Fibroblast of lung (primary cell): ENCODE measurements at places on chromosomes 4 and X. TPM values are rescaled to one million over a fixed set of nuclear protein-coding genes. Genes with fewer than 3 reads are reported as not detected.

The SNCA gene
- 0.95 and 5.6 TPM in 2 replicates for polyA plus RNA-seq

DNA sequence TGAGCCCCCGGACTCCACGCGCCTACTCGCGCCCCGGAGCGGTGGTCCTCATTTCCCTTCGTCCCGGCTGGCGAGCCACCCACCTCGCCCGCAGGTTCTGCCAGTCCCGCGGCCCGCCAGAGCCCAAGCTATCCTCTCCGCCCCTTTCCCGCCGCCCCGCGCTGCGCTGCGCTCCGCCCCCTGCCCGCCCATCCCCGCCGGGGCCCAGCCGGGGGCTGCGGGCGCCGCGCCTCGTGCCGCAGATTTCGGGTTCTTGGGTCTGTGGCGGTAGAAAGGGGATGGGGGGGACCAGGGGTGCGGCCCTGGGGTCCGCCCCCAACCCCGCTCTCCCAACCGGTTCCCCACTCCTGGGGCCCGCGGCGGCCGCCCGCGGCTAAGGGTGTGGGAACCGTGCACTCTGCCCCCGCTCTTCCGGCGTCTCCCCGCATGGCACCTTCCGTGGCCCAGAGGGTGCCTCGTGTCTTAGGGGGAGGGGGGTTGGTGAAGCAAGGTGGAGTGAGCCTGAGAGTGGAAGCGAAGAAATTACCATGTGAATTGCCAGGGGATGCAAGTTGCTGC lies 650.8 kb upstream of the DIPK2B start:
- no peaks in the 10 kb centered on the region for H3K36me3 ChIP-seq
- H3K27me3 ChIP-seq, result no peaks in the 10 kb centered on the region
- H3K27ac ChIP-seq, result peak overlapping the region; percentile 37
- no peaks in the 10 kb centered on the region for H3K4me1 ChIP-seq
- H3K4me3 ChIP-seq, result peak overlapping the region; percentile 55

The RBM47 gene
- polyA plus RNA-seq, result 0.14 and 0.73 TPM in 2 replicates

The NUDT10 gene
- polyA plus RNA-seq, result 0.28 and 3.7 TPM in 2 replicates

The BCAP31 gene
- 94.0 and 114 TPM in 2 replicates for polyA plus RNA-seq

GRCh38 chr4:98092833-98093439 lies 50.3 kb downstream of the STPG2 start:
- H3K27me3 ChIP-seq, result no peaks in the 10 kb centered on the region
- no peaks in the 10 kb centered on the region for H3K4me1 ChIP-seq
- no peak overlapping the region for H3K27ac ChIP-seq

The GATA1 gene
- polyA plus RNA-seq, result 0.07 TPM in 1 of 2 replicates, not detected in the other

DNA sequence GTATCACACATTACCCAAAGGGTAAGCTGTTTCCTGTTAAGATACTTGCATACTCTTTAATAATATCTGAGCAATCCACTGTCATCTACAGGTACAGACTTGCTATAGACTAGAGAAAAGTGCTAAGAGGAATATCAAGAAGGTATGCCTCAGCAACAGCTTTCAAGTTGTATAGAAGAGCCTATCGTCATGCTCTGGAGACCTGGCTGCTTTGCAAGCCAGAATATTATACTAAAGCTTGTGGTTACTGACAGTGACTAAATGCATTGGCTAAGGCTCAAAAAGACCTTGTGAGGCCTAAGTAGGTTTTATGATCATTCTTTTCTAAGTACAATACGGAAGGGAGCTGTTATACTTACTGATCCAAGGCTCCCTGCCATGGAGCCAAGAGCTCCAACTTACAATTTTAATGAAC lies 11.3 kb downstream of the LAMP2 start:
- peak; percentile 76 for DNase-seq
- no peak overlapping the region for H3K4me3 ChIP-seq
- no peaks in the 10 kb centered on the region for H3K4me1 ChIP-seq
- H3K36me3 ChIP-seq, result no peaks in the 10 kb centered on the region
- no peak overlapping the region for H3K27ac ChIP-seq

DNA sequence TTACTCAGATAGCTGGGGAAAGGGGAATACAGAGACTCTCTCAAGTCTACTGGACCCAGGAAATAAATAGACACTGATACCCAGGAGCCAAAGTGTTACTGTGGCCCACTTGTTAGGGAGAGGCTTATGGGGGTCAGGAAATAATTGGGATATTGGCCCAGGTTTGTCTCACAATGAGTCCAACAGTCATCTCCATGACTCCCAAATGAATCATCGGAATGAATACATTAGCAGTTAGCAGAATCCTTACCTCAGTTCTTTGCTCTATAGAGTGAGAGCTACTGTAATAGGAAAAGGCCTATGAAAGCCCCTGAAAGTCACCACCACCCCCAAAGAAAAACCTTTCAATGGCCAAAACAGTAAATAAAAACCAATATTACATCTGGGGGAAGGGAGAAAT lies 42.4 kb upstream of the ARHGEF6 start:
- H3K27me3 ChIP-seq, result no peaks in the 10 kb centered on the region
- no peaks in the 10 kb centered on the region for H3K4me1 ChIP-seq

- H3K36me3 ChIP-seq, result no peaks in the 10 kb centered on the region
- no peak for DNase-seq
- no peaks in the 10 kb centered on the region for H3K27me3 ChIP-seq
- no peaks in the 10 kb centered on the region for H3K4me1 ChIP-seq
- no peak overlapping the region for H3K27ac ChIP-seq
- no peak overlapping the region for H3K4me3 ChIP-seq
Measured at GRCh38 chrX:129006491-129006890, 516.8 kb downstream of the SMARCA1 start.

The ARHGAP6 gene
- 5.9 and 11.5 TPM in 2 replicates for polyA plus RNA-seq

GRCh38 chrX:108811891-108812290 lies 75.5 kb upstream of the IRS4 start:
- H3K4me1 ChIP-seq, result no peaks in the 10 kb centered on the region
- no peak overlapping the region for H3K4me3 ChIP-seq
- H3K27ac ChIP-seq, result no peak overlapping the region
- DNase-seq, result no peak

DNA sequence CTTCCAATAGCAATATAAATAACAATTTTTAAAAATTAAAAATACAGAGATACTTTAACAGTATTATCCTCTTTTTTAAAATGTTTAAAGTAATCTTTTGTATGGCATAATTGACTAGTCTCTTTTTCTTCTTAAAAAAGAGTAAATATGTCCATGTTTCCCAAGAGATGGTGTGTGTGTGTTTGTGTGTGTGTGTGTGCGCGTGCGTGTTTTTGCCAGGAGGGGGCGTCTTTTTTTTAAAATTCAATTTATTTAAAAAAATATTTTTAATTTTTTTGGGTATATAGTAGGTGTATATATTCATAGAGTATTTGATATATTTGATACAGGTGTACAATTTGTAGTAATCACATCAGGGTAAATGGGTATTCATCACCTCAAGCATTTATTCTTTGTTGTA lies 1073.7 kb downstream of the PCDH7 start:
- no peak overlapping the region for H3K27ac ChIP-seq
- no peaks in the 10 kb centered on the region for H3K4me1 ChIP-seq
- H3K27me3 ChIP-seq, result no peaks in the 10 kb centered on the region
- H3K36me3 ChIP-seq, result no peaks in the 10 kb centered on the region
- DNase-seq, result peak; percentile 7
- no peak overlapping the region for H3K4me3 ChIP-seq

DNA sequence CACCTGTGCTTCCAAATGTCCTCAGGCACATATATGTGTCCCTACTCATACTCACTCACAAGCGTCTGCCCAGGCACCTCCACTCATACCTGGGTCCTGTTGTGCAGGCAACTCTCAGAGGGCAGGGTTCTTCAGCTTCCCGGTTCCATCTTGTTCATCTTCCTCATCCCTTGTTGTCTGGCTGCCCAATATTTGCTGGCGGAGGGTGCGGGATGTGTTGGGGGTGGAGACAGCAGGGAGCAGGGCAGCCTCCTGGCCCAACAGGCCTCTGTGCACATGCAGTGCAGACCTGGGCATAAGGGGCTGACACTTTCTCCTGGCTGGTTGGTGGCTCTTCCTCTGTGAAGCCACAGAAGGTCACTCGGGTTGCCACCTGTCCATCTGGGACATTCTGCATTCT lies 32.1 kb downstream of the NBDY start:
- H3K4me3 ChIP-seq, result no peak overlapping the region
- no peak for DNase-seq
- H3K4me1 ChIP-seq, result no peaks in the 10 kb centered on the region
- no peaks in the 10 kb centered on the region for H3K36me3 ChIP-seq

The CYTL1 gene
- 6.9 TPM in 1 of 2 replicates, not detected in the other for polyA plus RNA-seq

DNA sequence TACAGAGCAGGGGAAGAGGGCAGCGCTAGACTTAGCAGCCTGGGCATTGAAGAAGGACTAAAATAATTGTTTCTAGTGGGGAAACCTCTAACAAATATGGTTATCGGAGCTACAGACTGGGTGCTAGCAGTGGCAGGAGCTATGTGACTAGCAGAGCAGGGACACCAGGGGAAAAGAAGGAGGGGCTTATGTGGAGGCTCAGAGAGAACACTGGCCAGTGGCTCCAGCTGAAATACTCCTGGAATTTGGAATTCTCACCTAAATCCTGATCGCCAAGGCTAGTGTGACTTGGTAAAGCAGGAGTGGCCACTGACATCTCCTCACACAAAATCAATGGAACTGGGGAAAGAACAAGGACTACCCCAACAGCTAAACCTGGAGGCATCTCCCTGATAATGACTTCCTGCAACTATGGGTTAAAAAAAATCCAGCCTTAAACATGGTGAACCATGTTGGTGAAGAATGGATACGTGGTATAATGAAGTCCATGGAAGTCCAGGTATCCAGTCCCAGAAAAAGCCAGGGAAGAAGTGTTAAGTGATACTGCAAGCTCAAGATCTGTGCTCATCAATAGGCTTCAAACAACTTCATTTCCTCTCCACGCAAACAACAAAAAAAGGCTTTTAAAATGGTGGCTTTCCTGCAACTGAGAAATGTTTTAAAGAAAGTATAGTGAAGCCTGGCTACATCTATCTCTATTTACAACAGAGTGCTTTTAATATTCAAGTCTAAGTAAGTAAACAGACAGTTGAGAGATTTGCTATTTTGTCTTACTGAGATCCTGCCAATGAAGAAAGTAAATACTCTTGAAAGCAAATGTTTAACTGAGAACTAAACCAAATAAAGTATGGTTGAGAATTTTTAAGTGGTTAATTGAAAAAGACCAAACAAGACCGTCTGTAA lies 1.8 kb downstream of the TAPT1 start:
- H3K27me3 ChIP-seq, result no peaks in the 10 kb centered on the region
- no peaks in the 10 kb centered on the region for H3K36me3 ChIP-seq
- no peak overlapping the region for H3K27ac ChIP-seq
- DNase-seq, result no peak
- H3K4me1 ChIP-seq, result peaks cover 4% of the 10 kb centered on the region
